Stimulated activated CD4-positive, alpha-beta T cell treated with anti-CD3 and anti-CD28 coated beads, Interleukin-4, amount 100 ng/mL, for 4 hours (primary cell): ENCODE measurements at places on chromosomes 7 and 10.
A peak's percentile ranks its signal among the peaks of the same experiment; 100 is the strongest.

DNA sequence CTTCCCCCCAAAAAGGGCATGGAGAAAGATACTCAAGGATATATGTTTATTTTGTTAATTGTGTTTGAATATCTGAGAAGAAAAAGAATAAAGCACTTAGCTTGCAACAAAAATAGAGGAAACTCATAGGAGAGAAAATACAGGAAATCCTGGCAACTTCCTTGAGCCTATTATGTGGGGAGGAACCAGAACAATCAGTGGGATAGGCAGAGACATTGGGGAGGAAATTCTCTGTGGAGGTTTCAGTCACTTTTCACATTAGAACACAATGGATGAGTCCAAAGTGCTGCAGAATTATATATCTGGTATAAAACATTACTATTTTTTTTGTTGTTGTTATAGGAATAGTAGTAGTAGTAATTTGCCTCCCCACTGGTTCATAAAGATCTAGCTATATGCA lies 240.1 kb downstream of the THSD7A start:
- no peak for DNase-seq

- peak; percentile 87 for DNase-seq
Measured at GRCh38 chr7:44921607-44922350, 36.4 kb upstream of the PURB start.

DNA sequence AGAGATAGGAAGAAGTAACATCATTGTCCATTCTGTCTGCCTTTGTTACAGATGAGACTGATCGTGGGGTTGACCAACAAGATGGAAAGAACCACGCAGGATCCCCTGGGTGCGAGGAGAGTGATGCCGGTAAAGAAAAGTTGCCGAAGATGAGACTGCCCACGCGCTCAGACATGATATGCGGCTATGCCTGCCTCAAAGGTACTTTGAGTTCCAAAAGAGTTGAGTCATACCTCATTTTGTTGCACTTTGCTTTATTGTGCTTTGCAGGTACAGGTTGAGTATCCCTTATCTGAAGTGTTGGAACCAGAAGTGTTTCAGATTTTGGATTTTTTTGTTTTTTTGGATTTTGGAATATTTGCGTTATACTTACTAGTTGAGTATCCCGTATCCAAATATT lies 12.2 kb upstream of the CLCN1 start:
- DNase-seq: no peak

GRCh38 chr7:159227433-159227832 lies 82.8 kb upstream of the VIPR2 start:
- DNase-seq: no peak

- DNase-seq: no peak
Measured at GRCh38 chr7:28520074-28521015, 108.0 kb downstream of the CREB5 start.
